ENCODE measurements at places on chromosomes 1 and 21. TPM values are rescaled to one million over a fixed set of nuclear protein-coding genes. Genes with fewer than 3 reads are reported as not detected.

DNA sequence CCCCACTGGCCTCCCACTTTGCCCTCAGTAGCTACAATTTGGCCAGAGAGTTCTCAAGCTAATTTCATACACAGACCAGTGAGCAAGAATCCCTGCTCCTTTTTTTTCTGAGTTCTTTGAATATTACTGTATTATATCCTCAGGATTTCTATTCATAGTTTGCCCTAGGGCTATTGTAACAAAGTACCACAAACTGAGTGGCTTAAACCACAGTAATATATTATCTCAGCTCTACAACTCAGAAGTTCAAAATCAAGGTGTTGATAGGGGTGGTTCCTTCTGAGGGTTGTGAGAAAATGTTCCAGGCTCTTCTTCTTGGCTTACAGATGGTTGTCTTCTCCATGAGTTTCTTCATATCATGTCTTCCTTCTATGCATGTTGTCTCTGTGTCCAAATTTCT is 289.4 kb upstream of the ESRRG start:
- no peak for DNase-seq
- H3K27ac ChIP-seq = no peak overlapping the region
- no peaks in the 10 kb centered on the region for H3K27me3 ChIP-seq
- no peak overlapping the region for H3K4me3 ChIP-seq
- no peaks in the 10 kb centered on the region for H3K4me1 ChIP-seq
- no peaks in the 10 kb centered on the region for H3K36me3 ChIP-seq

- H3K4me1 ChIP-seq = peaks cover 13% of the 10 kb centered on the region
- no peak overlapping the region for H3K27ac ChIP-seq
- no peak for DNase-seq
- no peaks in the 10 kb centered on the region for H3K27me3 ChIP-seq
Observed at GRCh38 chr1:164667001-164667400, 108.0 kb downstream of the PBX1 start.

DNA sequence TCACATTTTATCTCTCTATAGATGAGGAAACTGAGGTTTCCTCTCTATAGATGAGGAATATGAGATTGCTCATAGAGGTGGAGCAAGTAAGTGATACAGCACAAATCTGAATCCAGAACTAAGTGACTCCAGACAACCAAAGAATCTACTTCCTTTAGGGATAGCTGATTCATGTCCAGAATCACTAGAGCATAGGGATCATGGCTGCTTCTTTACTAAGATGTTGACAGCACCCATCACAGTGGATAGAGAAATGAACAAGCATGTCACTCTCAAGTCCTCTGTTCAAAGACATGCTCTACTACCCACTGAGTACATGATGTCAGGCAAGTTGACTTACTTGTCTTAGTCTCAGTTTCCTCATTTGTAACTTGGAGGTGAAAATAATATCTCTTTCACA is 116.1 kb upstream of the SPATA6 start:
- no peak for DNase-seq
- H3K4me1 ChIP-seq = no peaks in the 10 kb centered on the region
- H3K27ac ChIP-seq = no peak overlapping the region
- peaks cover 3% of the 10 kb centered on the region for H3K27me3 ChIP-seq
- no peaks in the 10 kb centered on the region for H3K36me3 ChIP-seq

GRCh38 chr1:118113261-118113660 is 71.8 kb downstream of the SPAG17 start:
- H3K4me1 ChIP-seq = no peaks in the 10 kb centered on the region
- no peaks in the 10 kb centered on the region for H3K27me3 ChIP-seq
- H3K4me3 ChIP-seq = no peak overlapping the region
- no peak for DNase-seq

- no peaks in the 10 kb centered on the region for H3K4me1 ChIP-seq
- H3K27ac ChIP-seq = no peak overlapping the region
- DNase-seq = no peak
- no peaks in the 10 kb centered on the region for H3K27me3 ChIP-seq
- H3K36me3 ChIP-seq = no peaks in the 10 kb centered on the region
Observed at GRCh38 chr1:18599086-18599485, 31.6 kb upstream of the PAX7 start.

- H3K27ac ChIP-seq = peak overlapping the region; percentile 41
- no peaks in the 10 kb centered on the region for H3K27me3 ChIP-seq
- no peak for DNase-seq
- no peaks in the 10 kb centered on the region for H3K36me3 ChIP-seq
Observed at GRCh38 chr1:183124259-183124658, 61.8 kb upstream of the LAMC2 start.

DNA sequence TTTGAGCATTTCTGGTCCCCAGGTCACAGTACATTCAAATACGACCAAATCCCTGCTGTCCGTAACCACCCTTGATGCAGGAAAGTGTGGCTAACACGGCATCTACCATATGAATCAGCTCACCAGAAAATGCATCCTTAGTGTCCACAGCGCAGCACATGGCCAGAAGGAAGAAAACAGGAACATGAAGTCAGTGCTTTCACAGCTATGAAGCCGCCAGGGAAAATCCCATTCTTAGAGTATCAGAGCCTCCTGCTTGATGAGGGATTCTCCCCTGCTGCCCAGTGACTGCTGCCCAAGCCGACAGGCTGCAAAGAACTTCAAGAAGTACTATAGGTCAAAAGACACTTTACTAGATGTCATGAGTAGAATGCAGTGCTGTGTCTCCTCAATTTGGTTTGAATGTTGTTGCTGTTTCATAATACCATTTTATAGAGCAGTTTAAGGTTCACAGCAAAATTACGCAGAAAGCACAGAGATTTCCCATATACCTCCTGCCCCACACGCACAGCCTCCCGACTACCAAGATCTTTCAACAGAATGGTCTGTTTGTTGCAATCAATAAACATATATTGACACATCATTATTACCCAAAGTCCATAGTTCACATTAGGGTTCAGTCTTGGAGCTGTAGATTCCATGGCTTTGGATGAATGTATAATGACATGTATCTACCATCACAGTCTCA is 14.5 kb downstream of the TIAM1 start:
- DNase-seq = no peak
- no peaks in the 10 kb centered on the region for H3K36me3 ChIP-seq
- H3K27me3 ChIP-seq = no peaks in the 10 kb centered on the region
- H3K4me3 ChIP-seq = no peak overlapping the region

GRCh38 chr21:32525282-32525681 is 60.0 kb downstream of the TCP10L start:
- no peak for DNase-seq
- no peaks in the 10 kb centered on the region for H3K4me1 ChIP-seq
- H3K36me3 ChIP-seq = no peaks in the 10 kb centered on the region
- H3K27me3 ChIP-seq = no peaks in the 10 kb centered on the region
- no peak overlapping the region for H3K4me3 ChIP-seq

GRCh38 chr1:70887936-70888335 is 159.7 kb downstream of the PTGER3 start:
- H3K27me3 ChIP-seq = no peaks in the 10 kb centered on the region
- DNase-seq = no peak
- no peaks in the 10 kb centered on the region for H3K4me1 ChIP-seq
- no peak overlapping the region for H3K4me3 ChIP-seq
- H3K36me3 ChIP-seq = no peaks in the 10 kb centered on the region

DNA sequence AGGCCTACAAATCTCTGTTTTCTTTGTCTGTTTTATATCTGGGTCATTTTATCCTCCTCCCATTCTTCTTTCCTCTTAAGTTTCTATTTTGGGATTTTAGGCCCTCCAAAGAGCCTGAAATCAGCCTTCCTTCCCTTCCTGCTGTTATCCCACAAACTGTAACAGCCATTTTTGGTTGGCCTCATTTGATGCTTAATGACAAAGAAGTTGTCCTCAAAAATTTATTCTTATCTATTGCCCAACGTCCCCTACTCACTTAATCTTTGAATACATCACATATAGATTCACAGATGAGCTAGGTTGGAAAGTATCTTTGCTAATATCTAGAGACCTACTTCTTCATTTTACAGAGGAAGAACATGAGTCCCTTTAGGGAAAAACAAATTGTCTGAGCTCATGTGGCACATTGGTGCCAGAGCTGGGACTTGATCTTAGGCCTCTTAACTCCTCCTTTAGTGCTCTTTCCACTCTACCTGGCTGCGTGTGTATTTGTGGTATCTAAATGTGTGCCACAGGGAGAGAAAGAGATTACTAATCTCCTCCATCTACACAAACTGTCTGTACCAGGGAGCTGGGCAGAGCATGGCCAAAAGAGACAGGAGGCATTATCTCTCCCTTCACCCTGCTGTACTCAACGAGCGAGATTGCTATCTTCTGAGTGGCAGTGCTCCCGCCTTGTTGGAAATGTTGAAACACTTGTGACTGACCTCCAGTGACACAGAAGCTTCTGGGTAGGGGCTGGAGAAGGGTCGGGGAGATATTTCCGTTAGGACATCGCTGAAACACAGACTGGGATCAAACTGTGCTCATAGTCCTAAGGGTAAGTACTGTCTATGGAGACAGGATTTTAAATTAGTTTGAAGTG is 30.1 kb downstream of the RHEX start:
- no peak for DNase-seq
- H3K36me3 ChIP-seq = no peaks in the 10 kb centered on the region
- no peak overlapping the region for H3K4me3 ChIP-seq
- no peak overlapping the region for H3K27ac ChIP-seq
- no peaks in the 10 kb centered on the region for H3K27me3 ChIP-seq

- no peak overlapping the region for H3K4me3 ChIP-seq
- H3K36me3 ChIP-seq = no peaks in the 10 kb centered on the region
- no peaks in the 10 kb centered on the region for H3K4me1 ChIP-seq
- no peak overlapping the region for H3K27ac ChIP-seq
- DNase-seq = no peak
- H3K27me3 ChIP-seq = no peaks in the 10 kb centered on the region
Observed at GRCh38 chr1:202848191-202848542, 37.4 kb downstream of the PCAT6 start.

- no peak overlapping the region for H3K4me3 ChIP-seq
- no peak for DNase-seq
- H3K27ac ChIP-seq = no peak overlapping the region
- no peaks in the 10 kb centered on the region for H3K27me3 ChIP-seq
- no peaks in the 10 kb centered on the region for H3K4me1 ChIP-seq
Observed at GRCh38 chr21:29209696-29210095, 79.3 kb downstream of the MAP3K7CL start.

GRCh38 chr1:36217670-36218069 is 6.6 kb upstream of the THRAP3 start:
- H3K4me1 ChIP-seq = no peaks in the 10 kb centered on the region
- no peaks in the 10 kb centered on the region for H3K27me3 ChIP-seq
- no peak overlapping the region for H3K27ac ChIP-seq
- no peaks in the 10 kb centered on the region for H3K36me3 ChIP-seq

DNA sequence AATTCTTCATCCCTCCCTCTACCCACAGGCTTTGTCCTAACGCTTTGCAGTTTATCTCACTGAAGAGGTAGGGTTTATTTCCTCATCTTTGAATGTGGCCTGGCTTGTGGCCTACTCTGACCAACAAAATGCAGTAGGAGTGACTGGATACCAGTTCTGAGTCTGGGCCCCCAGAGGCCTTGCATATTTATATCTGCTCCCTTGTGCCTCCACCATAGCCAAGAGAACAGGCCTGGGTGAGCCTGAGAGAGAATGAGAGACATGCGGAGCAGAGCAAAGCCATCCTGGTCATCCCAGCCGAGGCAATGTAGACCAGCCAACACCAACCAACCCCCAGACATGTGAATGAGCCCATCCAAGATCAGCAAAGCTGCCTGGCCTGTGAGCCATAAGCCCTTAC is 30.3 kb downstream of the SMIM12 start:
- DNase-seq = no peak
- no peaks in the 10 kb centered on the region for H3K27me3 ChIP-seq
- H3K36me3 ChIP-seq = no peaks in the 10 kb centered on the region
- H3K4me1 ChIP-seq = no peaks in the 10 kb centered on the region
- H3K27ac ChIP-seq = no peak overlapping the region
- no peak overlapping the region for H3K4me3 ChIP-seq

CNKSR1 gene
- polyA plus RNA-seq = 41.6 TPM

TDRD5 gene
- 0.27 TPM for polyA plus RNA-seq

LCE3D gene
- polyA plus RNA-seq = not detected

TEDDM1 gene
- polyA plus RNA-seq = not detected

KISS1 gene
- 22.7 TPM for polyA plus RNA-seq

HAO2 gene
- 10.0 TPM for polyA plus RNA-seq
